NCI-H1694 treated with DMSO at 0.1 percent for 48 hours (cell line): ENCODE measurements at places on chromosomes 3 and 15.

- no peak for DNase-seq
Measured at GRCh38 chr3:134937256-134938028, 142.4 kb downstream of the EPHB1 start.

GRCh38 chr3:60659098-60659497 lies 592.2 kb downstream of the FHIT start:
- DNase-seq = no peak

DNA sequence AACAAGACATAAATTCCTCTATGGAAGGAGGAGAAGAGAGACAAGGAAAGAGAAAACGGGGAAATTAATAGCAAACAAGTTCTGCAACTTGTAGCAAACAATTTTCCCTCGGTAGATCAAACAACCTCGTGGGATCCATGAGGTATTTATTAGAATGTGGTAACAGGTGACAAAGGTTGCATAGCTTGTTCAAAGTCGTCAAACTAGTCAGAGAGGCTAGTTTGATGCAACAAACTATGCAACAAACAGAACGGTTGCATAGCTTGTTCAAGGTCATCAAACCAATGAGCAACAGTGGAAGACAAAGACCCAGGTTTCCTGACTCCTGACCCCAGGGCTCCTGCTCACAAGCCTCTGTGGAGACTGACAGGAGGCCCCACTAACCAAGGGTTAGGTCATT lies 20.7 kb downstream of the MB21D2 start:
- DNase-seq = no peak

- no peak for DNase-seq
Measured at GRCh38 chr15:72284781-72285180, 12.4 kb upstream of the PARP6 start.

DNA sequence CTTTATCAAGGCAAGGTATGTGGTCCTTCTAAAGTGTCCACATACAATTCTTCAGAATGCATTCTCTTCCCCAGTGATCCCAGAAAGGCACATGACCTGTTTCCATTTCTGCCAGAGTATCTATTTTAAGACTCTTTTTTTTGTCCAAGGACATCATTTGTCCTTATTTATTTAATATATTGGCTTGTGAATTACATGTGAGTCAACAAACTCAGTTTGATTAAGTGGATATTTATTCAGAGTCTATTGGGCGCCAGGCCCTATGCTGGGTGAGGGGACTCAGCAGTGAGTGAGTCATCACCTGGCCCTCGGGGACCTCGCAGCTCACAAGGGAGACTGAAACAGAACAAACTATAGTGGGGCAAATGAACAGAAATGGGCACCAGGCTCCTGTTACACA lies 136.8 kb downstream of the SNRK start:
- no peak for DNase-seq

DNA sequence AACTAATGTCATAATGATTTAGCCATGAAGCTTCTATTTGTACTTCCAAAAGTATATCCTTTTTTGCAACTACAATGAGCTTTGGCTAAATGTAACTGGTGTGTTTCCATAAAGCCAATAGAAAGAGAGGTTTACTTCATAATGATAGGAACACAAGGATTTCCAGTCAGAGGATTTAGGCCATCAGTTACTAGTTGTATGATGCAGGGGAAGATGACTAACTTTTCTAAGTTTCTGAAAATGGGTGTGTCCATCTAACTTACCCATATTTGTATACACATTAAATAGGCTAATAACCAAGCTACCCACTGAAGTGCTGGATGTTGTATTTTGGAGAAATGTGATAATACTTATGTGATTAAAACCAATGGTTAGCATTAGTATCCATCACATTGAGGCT lies 55.7 kb downstream of the SLC4A7 start:
- no peak for DNase-seq

DNA sequence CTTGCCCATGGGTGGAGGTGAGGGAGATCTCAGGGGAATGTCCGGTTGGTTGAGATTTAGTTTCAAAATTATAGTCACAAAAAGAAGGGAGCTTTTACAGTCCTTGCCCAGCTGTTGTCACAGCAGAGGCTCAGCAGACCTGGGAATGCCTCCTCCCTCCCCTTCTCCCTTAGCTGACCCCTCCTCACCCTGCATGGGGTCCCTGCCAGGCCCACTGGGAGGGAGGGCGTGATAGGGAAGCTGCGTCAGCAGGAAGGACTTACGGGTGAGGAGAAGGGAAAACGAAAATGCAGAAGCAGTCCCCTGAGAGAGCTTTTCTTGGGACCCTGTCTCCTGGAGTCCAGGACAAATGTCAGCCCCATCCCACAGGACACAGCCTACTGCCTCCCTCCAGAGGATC lies 18.9 kb downstream of the SCN5A start:
- DNase-seq = no peak

DNA sequence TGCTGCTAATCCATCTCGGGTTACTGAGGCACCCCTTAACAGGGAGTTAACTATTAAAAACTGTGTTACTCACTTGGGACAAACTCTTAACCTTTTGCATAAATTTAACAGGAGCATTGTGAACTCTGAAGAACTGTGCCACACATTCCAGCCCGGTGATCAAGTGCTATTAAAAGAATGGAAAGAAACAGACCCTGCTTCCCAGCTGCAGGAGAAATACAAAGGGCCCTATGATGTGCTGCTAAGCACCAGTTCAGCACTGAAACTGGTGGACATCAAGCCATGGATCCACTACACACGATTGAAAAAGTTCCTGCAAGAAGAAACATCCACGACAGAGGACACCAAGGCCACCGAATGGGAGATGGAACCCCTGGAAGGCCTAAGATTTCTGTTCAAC lies 114.7 kb upstream of the PLCL2 start:
- no peak for DNase-seq

DNA sequence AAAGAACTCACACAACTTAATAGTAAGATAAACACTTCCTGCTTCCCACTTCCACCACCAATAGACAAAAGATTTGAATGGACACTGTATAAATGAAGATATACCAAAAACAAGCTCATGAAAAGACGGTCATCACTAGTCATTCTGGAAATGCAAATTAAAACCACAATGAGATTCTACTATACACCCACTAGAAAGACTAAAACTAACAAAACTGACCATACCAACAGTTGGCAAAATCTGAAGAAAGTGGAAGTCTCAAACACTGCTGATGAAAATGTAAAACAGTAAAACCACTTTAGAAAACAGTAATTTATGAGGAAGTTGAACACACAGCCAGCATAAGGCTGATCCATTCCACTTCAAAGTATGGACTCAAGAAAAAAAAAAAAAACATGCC lies 35.6 kb upstream of the CD96 start:
- DNase-seq = no peak

DNA sequence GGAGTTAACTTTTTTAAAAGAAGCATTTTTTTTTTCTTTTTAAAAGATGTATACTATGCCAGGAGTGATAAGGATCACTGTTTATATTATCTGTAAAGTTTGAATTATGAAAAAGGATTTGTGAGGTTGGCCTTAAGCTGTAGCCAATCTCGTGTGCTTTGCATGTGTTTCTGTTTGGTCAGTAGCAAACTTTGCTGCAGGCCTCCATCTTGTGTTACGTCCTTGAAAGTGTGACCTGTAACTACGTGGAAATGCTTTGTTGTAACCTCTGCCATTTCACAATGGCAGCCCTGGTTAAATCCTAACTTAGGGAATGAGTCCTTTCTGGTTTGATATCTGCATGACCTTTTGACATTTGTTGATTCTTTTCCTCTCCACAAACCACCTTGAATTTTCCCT lies 1345.6 kb downstream of the NSUN3 start:
- no peak for DNase-seq

DNA sequence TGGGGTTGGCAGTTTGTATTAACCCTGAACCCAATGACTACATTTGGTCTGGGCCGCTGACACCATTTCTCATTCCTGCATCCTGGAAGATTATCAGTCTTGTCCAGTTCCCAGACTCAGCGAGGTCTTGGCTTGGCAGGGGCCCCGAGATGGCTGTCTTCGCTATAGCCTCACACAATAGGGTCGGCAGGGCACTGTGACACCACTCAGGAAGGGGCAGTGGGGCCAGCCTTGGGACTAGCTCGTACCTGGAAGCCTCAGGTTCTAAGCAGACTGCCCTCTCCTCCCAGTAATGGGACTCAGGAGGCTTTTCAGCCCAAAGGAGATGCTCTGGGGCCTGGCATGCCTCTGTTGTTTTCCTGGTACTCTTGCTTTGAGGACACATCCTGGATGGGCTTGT lies 9.1 kb downstream of the TEX264 start:
- no peak for DNase-seq

DNA sequence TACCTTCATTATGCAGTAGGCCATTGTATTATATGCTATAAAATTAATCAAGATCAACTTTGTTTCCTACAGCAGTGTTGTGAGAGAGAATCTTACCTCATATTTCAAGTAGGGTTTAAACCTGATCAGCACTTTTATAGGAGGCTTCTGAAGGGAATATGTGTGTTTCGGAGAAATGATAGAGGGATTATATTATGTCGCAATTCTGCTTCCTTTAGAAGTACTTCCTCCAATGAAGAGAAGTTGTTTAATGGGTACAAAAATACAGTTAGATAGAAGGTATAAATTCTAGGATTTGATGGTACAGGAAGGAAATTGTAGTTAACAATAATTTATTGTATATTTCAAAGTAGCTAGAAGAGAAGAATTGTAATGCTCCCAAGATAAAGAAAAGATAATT lies 54.9 kb downstream of the NSUN3 start:
- no peak for DNase-seq

DNA sequence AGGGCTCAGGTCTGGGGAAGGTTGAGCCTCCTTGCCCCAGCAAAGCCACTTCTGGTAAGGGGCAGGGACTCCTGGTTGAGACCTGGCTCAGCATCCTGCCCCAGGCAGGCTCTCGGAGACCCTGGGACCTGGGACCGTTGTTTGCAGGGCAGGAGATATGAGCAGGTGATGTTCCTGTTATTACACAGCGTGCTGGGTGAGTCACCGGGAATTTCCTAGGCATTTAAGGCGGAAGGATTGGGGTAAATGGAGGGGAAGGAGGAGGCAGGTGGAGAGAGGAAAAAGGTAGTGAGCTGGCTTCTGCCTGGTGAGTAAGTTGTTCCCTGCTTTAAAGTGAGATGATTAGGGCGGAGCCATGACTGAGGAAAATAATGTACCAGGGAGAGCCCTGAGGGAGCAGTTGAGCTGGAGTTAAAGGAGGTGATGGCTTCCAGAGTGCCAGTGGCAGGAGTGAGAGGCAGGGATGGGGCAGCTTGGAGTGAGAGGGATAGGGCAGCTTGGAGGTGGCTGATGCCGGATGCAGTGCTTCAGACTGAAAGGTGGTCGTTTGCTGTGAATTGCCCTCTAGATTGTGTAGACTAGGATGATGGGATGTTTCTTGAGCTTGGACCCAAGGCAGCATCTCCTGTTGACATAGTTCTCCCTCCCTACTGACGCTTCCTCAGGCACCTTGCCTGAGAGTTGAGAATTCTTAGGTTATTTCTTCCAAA lies 79.4 kb downstream of the AAGAB start:
- no peak for DNase-seq

GRCh38 chr15:65611888-65612615 lies 1.1 kb upstream of the INTS14 start:
- no peak for DNase-seq

DNA sequence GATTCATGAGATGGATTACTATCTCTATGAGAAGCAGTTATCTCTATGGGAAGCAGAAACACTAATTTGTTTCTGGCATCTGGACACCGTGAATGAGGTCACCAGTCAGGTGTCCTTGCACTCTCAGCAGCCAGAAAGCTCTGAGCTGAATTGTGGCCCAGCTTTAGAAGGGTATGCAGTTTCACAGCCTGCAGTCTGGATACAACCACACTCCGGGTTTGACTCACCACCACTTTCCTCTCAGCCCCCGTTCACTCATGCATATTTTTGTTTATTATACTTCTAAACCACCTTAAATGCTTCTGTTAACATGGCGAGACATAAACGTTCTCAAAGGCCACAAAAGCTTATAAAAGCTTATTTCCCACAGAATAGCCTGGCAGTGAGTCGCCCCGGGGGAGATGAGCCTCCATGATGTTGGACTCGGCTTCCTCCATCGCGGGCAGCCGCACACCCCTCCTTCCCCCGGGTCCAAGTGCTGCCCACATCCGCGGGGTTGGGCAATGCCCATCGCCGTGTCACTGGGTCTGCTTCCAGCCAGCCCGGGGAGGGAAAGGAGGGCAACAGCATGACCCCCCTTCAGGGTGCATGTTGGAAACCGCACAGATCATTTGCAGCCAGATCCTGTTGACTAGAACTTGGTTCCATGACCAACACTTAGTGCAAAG lies 16.8 kb upstream of the SLC41A3 start:
- no peak for DNase-seq

GRCh38 chr3:44920081-44920480 lies 45.7 kb downstream of the TGM4 start:
- DNase-seq = no peak
